GM12864 (cell line): ENCODE measurements at places on chromosomes 6 and 20.

DNA sequence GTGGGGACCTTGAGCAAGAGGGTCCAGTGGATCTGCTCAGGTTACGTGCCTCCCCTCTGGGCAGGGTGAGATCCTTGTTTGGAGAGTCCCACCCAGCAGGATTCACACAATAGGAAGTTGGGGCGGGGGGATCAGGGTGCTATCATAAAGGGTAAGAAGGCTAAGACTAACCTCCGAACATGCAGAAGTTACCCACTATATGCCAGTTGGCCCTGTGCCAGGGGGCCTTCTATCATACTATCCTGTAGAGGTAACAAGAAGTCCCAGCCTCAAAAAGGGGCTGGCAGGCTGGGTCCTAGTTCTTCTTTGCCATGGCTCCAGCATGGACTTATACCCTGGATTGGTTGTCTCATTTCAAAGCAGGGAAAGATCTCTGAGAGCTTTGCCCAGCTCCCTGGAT, 94.1 kb downstream of the CDH26 start:
- no peak for DNase-seq

DNA sequence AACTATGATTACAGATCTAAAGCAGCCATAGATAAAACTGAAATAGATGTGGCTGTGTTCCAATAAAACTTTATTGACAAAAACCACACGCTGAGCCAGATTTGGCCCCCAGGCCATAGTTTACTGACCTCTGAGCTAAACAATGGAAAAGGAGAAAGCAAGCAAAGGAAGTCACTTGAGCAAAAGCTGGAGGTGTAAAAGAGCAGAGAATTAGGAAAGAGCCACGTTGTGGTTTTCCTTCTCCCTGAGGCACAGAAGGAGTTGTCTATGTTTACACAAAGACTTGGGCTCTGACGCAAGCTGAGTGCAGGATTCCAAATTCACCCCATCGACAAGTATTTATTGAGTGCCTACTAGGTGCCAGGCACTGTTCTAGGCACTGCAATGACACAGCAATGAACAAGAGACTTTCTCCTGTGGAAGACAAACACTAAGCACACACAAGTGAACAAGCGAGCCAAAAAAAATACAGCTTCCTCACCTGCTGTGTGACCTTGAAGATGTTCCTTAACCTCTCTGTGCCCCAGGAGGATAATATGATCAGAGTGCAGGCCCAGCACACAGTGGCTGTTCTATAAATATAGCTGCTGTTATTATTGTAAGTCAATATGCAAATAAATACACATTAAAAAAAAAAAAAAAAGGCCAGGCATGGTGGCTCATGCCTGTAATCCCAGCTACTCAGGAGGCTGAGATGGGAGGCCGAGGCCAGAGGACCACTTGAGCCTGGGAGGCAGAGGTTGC, 75.4 kb upstream of the PTPN1 start:
- no peak for DNase-seq

- DNase-seq: no peak
Observed at GRCh38 chr20:4602297-4602631, 119.4 kb upstream of the PRND start.

GRCh38 chr6:63572747-63573075, 431 bp downstream of the LOC128125822 start:
- DNase-seq: no peak

- DNase-seq: no peak
Observed at GRCh38 chr6:119370080-119370479, 20.5 kb upstream of the MAN1A1 start.

DNA sequence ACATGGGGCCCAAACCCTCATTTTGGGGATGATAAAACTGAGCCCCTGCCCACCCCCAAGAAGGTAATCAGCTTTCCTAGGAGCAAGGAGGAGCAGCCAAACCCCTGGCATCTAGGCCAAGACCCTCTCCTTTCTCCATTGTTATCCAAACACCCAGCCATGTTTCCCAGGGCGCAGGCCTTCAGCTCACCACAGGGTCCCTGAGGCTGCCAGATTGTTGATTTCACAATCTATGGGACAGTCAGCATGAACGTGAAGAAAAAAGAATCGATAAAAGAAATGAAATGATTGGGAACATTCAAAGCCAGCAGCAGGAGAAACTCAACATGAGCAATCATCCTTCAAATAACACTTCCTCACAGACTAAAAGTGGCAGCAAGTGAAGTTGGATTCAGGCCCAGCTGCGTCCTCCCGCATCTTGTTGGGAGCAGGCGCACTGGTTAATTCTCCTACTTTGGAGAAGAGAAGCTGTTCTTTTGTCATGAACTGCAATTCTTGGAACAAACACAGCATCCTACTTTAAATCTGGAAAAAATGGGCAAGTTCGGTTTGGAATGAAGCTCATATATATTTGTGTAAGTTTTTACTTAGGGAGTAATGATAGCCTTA, 241.8 kb upstream of the PRDM1 start:
- DNase-seq: no peak

DNA sequence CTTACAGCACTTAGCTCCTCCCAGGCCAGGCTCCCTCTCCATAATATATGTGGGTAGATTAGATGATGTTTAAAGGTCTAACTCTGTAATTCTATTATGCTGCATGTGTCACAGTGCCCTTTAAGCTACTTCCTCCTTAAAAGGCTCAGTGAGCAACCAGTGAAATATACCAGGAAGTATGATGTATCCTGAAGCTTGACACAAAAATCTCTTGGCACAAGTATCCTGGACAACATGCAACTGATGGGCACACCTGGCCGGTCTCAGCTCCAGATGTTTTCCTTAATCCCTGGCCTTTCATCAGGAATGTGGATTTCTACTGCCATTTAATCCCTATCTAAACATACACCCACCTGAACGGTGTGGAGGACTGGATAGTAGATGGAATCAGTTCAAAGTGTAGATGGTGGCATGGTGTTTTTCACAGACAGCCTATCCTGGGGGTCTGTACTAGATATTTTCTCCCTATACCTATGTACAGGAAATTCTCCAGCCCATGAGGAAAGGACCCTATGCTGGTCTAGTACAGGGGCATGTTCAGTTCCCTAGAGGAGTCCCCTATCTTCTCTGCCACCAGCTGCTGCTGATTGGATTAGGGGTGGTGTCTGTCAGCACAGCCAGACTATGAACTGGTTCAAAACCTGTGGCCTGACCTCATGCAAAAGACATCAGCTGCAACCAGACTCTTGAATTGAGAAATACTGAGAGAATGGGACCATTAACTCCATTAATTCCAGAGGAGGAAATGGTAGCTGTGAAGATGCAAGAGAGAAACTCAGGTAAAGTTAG, 59.4 kb upstream of the CITED2 start:
- DNase-seq: no peak
